8988T (cell line): ENCODE measurements at places on chromosomes 7 and 10.

- no peak for DNase-seq
Observed at GRCh38 chr7:128388145-128388485, 21.7 kb downstream of the IMPDH1 start.

DNA sequence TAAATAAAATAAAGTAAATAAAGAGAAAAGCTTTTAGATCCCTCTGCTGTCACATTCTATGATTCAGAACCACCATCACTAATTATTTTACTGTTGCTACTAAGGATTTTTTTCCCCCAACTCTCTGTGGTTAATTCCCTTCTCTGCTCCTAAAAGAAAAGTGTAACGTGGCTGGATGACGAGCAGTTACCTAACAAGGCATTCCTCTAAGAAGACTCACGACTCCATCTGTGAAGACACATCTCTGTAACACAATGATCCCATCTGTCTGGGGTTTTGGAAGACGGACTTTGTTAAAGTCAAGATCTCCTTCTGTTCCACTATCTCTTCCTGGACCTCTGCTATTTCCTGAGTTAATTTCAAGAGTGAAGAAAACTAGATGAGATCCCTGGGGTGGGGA is 179.9 kb downstream of the SFMBT2 start:
- no peak for DNase-seq

- no peak for DNase-seq
Observed at GRCh38 chr7:85186521-85187241, at the start of gene SEMA3D. SEMA3D (minus strand) TSS chr7:85187056; CDS start chr7:85121891, 65,165 bp downstream.

DNA sequence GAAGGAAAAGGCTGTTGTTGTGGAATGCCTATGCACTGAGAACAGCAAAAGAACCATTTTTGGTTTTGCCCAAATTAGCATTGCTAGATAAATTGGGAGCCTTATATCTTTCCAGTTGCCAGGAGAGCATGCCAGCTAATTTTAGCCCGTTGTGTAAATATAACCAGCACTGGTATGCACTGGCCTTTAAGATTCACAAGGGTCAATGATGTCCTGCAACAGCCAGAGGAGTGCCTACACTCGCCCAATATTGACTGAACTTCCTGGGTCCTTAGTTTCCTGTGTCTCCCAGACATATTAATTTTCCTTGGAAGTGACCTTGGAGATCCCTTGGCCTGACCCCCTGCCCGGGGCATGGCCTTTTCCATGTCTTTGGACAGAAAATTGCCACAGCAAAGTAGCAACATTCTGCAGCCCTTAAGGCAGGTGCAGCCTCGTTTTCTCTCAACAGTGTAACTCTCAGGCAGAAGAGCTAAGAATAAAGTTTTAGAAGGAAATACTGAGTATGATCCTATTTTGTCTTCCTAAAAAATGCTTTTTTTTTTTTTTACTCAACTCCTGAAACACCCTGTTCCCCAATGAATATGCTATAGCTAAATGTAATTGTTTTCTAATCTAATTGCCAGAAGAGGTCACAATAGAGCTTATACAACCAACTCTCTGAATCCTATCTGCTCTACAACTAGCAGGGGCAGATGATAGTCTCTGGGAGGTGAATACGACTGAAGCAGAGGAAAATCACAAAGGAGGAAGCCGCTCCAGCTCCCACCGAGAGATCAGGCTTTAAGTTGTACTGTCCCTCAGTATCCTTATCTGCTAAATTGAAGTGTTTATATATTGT is 131.9 kb upstream of the PCGF5 start:
- DNase-seq = no peak

GRCh38 chr7:145175366-145175765 is 339.5 kb upstream of the TPK1 start:
- DNase-seq = no peak

- no peak for DNase-seq
Observed at GRCh38 chr10:121338206-121338980, 259.9 kb downstream of the FGFR2 start.

DNA sequence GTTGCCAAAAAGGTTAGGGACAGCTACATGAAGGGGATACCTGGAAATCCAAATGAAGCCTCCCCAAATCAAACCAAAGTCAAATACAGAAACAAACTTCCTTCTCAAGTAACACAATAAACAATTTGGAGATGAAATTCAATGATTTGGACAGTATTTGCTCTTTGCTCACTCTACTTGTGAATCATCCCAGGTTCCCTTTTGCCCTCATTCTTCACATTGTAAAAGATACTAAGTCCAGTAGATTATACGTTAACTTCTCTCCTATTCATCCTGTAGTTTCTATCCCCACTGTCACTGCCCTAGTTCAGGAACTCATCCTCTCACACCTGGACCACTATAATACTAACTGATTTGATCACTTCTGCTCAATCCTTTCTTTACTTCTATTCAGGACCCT is 28.3 kb downstream of the FZD1 start:
- no peak for DNase-seq

DNA sequence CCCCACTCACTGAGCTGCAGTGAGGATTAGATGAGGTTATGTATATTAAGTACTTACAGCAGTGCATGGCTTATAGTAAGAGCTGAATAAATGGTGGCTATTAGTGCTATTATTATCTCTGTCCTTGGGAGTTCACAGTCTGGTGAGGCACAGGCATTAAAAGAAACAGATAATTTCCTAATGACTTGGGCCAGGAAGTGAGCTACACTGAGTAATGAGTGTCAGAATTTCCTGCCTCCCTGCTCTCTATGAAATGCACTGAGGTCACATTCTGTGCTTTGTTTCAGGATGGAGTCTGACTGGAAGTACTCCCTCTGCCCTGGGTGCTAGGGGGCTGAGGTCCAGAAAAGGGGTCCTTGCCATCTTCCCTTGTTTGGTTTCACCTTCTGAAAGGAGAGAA is 48.7 kb upstream of the LOXL4 start:
- DNase-seq = no peak

- DNase-seq = no peak
Observed at GRCh38 chr10:84822931-84823630, 494.7 kb downstream of the CCSER2 start.

- no peak for DNase-seq
Observed at GRCh38 chr7:88307412-88307811, 718 bp upstream of the STEAP4 start.

DNA sequence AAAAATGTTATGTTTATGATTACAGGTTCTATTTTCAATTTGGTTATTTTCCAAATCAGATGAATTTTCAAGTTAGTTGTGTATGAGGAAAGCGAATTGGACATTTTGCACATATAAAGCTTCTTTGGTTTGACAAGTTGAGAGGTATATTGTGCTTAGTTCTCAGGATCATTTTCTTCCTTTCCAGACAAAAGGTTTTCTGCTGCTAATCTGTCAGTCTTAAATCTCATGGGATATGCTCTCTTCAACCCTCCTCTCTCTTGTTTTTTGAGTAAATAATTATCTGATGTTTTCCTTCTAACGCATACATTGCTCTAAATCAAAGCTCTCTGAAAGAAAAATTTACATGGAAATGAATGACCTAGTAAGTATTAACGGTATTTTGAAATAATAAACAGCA is 77.9 kb downstream of the PPP1R3A start:
- DNase-seq = no peak

DNA sequence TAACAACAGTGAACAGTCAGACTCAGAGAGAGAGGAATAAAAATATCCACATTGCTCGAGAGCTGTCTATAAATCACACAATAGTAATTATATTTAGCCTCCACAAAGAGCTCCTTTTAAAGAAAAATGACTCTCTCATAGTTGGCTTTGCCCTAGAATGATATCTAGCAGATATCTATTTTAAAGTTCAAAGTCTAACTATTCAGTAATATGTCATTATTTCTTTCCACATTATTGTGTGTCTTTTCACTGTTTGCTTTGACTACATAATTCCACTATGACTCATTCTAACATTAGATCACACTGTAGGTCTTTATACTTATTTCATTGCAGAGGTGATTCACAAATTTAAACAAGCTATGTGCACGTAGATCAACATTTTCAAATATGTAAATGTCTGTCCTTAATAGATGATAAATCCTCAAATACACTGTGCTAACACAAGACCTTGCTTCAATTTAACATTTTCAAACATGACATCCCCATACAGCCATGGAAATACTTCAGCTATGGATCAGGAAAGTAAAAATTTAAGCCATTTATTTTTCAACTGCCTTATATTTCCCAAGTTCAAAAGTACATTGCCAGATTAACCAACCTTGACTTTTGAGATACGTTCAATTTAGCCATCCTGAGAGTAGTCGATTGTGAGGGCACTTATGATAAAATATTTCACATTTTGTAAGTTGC is 99.9 kb upstream of the AKR1E2 start:
- DNase-seq = no peak

DNA sequence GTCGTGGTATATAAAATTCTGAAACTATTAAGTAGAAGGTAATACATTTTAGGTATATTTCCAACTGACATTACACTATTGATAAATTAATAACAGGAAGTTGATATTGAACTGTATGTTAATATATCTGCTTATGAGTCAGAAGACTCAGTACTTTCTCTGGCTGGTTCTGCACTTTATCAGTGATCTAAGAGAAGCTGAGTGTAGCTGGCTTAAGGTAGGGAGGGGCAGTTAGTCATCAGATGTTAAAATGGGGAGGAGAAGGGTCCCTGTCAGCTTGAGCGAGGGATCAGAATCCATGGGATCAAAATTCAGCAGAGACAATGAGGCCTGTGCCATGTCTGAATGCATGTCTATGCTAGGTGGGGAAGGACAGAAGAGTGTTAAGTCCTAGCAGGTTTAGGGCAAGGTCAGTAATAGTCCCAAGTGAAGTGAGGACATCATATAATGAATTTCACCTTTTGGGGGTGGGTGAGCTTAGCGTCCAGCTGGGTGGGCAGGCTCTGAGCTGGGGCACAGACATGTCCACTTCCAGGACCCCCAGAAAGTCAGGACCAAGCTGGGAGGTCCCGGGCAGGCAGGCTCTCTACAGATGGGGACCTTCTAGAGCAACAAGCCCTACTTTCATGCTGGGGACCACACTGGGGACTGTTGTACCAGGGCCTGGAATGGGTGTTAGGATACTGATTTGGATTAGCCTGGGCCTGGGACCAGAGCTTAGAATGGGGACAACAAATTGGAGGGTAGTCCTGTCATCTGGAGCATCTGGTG is 82.9 kb downstream of the WDFY4 start:
- DNase-seq = no peak

DNA sequence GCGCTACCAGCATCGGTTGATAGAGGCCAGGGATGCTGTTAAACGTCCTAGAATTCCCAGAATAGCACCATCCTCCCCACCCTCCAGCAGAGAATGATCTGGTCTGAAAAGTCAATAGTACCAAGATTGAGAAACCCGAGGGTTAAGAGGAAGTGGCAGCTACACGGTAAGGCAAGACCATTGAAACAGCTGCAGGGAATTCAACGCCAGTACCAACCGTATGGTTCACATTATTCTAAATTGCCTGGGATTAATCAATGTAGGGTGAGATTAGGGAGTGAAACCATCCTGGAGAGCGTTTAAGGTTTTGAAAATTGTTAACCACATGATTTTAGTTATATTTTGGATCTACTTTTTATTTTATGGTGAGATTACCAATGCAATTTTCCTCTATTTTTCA is 352.2 kb downstream of the PRPF18 start:
- DNase-seq = no peak

GRCh38 chr10:49739426-49739825 is 22.7 kb downstream of the OGDHL start:
- DNase-seq = peak; percentile 7

- DNase-seq = no peak
Observed at GRCh38 chr7:108014215-108014614, 11.3 kb upstream of the LAMB1 start.

- no peak for DNase-seq
Observed at GRCh38 chr10:89134963-89135362, 72.2 kb downstream of the CH25H start.

GRCh38 chr10:119503821-119504220 is 38.7 kb downstream of the RGS10 start:
- DNase-seq = no peak

- DNase-seq = no peak
Observed at GRCh38 chr7:143896667-143897066, 5.3 kb downstream of the TCAF1 start.

DNA sequence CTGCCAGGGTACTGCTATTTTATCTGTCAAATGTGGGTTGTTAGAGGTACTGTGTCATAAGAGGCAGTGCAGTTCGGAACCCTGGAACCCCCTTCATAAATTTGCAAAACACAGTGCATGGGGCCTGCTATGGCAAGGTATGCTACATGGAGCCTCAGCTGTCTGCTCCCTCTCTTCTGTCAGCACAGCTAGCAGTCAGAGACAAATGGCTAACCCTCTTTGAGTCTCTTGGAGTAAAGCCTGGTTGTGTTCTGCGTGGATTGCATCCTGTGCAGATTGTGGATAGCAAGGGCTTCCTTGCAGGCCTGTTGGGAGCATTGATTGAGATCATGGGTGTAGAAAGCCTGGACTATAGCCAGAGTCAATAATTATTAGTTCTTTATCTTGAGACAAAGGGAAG is 397.8 kb downstream of the AUTS2 start:
- no peak for DNase-seq

DNA sequence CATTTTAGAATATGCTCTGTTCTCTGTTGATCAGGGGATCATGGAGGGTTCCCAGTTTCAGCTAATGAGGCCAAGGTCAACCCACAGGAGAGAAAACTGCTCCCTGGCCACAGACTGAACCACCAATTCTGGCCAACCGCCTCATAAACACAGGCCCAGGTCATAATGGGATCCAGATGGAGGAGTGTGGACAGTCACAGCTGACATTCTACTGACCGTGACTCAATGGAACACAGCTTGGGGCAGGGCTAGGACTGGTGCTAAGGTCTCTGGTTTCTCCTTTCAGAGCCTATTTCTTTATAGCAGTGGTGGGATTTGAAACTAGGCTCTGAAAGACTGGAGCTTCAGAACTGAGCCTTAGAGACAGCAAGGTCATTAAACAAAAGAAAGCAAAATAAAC is 68.3 kb downstream of the HIPK2 start:
- DNase-seq = no peak

GRCh38 chr10:6796231-6796630 is 216.2 kb upstream of the PRKCQ start:
- no peak for DNase-seq

DNA sequence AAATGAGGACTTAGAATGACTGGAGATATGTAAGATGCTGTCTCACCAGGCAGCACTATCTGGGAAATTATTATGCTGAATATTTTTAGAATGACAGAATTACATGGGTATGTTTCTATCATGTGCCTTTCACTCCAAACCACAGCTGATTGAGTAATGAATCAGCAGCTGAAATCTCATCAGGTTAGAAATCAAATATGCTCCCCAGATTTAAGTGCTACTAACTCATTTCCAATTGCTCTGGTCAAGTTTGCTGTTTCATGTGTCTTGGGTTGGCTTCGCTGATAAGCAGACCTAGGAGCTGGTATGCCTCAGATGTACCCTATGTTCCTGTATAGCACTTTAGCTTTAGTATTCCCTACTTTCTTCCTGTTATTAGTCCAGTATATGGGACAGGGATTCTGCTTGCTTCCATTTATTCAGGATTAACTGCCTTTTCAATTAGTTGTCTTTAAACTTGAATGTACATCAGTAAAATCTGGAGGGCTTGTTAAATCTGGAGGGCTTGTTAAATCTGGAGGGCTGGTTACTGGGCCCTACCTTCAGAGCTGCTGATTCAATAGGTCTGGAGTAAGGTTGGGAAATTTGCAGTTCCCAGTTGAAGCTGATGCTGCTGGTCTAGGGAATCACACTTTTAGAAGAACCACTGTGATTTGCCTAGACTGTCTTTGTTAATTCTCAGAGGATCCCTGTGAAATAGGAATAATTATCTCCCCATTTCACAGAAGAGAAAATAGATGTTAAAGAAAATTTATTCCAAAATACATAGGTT is 172.9 kb downstream of the DKK1 start:
- no peak for DNase-seq
